ENCODE measurements at places on chromosomes 7 and 10. TPM values are rescaled to one million over a fixed set of nuclear protein-coding genes. Genes with fewer than 3 reads are reported as not detected.

GRCh38 chr10:97332591-97333350, 1.8 kb downstream of the FRAT2 start:
- peaks cover 78% of the 10 kb centered on the region for H3K4me1 ChIP-seq
- no peaks in the 10 kb centered on the region for H3K36me3 ChIP-seq
- peak overlapping the region; percentile 99 for H3K27ac ChIP-seq
- peak; percentile 69 for DNase-seq
- peak overlapping the region; percentile 58 for H3K4me3 ChIP-seq

DNA sequence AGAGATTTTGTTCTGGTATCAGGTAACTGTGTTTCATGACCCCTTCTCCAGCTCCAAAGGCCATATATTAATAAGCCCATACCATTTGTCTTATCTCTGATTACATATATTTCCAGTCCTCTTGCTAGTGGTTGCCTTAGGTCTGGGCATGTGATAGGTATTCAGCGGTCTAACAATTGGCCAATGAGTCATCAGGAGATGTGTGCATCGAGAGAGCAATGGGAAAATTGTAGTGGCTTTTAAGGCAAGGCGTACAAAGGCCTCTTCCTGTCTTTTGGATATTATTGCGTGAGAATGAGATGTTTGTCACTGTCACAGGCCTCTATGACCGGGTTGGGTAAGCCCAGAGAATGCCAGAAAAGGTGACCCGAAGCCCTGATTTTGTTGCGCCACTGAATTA, 38.6 kb upstream of the SFRP5 start:
- H3K4me1 ChIP-seq: peaks cover 5% of the 10 kb centered on the region
- no peaks in the 10 kb centered on the region for H3K36me3 ChIP-seq
- H3K27ac ChIP-seq: no peak overlapping the region
- H3K4me3 ChIP-seq: no peak overlapping the region
- no peak for DNase-seq
- no peaks in the 10 kb centered on the region for H3K27me3 ChIP-seq

GRCh38 chr10:121598263-121599249, at the start of gene FGFR2:
Gene FGFR2, minus strand, starts transcription at chr10:121598444. Its CDS starts 4,627 bp downstream, at chr10:121593817.
- peaks cover 18% of the 10 kb centered on the region for H3K4me1 ChIP-seq
- H3K4me3 ChIP-seq: peak within 1 kb of the TSS; percentile 30
- H3K27me3 ChIP-seq: no peaks in the 10 kb centered on the region
- peak within 1 kb of the TSS; percentile 32 for H3K27ac ChIP-seq

DNA sequence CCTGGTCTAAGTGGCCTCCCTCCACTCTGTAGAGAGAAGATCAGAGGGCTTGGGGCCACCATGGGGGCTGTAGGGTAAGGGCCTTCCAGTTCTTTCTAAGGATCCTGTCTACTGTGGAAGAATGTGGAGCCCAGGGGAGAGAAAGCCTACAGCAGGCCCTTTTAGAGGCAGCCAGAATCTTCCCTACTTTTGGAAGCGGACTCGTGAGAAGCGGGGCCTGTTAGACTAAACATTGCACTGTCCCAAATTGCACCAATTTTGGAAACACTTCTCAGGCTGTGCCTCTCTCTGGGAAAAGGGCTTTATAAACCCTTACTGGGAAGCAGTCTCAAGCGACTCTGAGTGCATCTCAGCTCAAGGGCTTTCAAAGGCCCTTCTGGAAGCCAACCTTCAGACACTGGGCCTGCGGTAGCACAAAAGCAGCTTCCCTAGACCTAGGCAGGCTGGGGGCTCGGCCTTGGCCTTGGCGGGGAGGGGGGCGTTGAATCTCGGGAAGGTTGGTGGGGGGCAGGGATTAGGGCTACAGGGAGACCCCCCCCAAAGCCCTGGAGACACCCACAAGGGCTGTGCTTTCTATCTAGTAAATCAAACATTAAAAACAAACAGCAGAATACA, 298.1 kb downstream of the GFRA1 start:
- no peaks in the 10 kb centered on the region for H3K4me1 ChIP-seq
- no peaks in the 10 kb centered on the region for H3K27me3 ChIP-seq
- no peaks in the 10 kb centered on the region for H3K36me3 ChIP-seq

- no peaks in the 10 kb centered on the region for H3K36me3 ChIP-seq
- H3K27ac ChIP-seq: no peak overlapping the region
- H3K4me1 ChIP-seq: peaks cover 10% of the 10 kb centered on the region
- no peaks in the 10 kb centered on the region for H3K27me3 ChIP-seq
- no peak overlapping the region for H3K4me3 ChIP-seq
- no peak for DNase-seq
Measured at GRCh38 chr7:30598121-30598876, 3.6 kb downstream of the GARS1 start.

DNA sequence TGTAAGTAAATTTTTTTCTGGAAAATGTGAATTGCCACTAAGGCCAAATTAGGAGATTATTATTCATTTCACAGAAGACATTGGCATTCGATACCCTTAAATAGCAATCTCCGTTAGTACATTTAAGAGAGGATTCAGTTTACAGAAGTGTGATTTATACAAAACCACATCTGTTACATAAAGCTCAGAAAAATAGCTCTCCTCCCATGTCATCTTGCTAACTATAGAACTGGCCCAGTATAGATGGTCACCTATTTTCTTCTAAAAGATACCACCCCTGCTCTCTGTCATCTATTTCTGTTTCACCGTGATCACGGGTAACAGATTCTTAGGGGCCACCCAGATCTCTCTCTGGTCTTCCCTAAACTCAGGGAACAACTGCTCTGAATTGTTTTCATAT, 119.1 kb downstream of the HIP1 start:
- H3K4me1 ChIP-seq: no peaks in the 10 kb centered on the region
- H3K27ac ChIP-seq: no peak overlapping the region
- H3K27me3 ChIP-seq: no peaks in the 10 kb centered on the region
- no peaks in the 10 kb centered on the region for H3K36me3 ChIP-seq

DNA sequence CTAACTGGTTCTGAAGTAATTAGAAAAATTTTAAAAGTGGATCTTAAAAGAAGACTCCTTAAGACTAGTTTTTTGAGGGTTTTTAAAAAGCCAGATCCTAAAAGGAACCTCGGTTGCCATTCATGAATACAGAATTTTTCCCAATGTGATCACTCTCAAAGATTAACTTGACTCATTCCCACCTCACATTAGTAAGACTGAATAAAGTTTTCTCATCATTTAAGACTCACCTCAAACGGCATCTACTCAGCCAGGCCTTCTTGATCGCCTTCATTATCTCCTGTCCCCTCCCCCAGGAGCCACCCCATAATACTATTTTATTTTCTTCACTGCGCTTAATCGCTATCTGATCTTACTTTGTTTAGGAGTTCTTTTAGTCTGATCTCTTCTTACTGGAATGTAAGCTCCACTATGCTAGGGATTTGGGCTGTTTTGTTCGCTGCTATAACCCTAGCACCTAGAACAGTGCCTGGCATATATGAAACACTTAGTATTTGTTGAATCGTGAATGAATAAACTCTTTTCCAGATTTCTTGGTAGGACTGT, 55.9 kb upstream of the PCGF5 start:
- DNase-seq: no peak
- H3K4me1 ChIP-seq: peaks cover 20% of the 10 kb centered on the region
- no peaks in the 10 kb centered on the region for H3K27me3 ChIP-seq
- no peaks in the 10 kb centered on the region for H3K36me3 ChIP-seq
- H3K4me3 ChIP-seq: no peak overlapping the region

GRCh38 chr10:9545073-9545472, 1472.6 kb upstream of the CELF2 start:
- no peaks in the 10 kb centered on the region for H3K4me1 ChIP-seq
- H3K36me3 ChIP-seq: no peaks in the 10 kb centered on the region

DNA sequence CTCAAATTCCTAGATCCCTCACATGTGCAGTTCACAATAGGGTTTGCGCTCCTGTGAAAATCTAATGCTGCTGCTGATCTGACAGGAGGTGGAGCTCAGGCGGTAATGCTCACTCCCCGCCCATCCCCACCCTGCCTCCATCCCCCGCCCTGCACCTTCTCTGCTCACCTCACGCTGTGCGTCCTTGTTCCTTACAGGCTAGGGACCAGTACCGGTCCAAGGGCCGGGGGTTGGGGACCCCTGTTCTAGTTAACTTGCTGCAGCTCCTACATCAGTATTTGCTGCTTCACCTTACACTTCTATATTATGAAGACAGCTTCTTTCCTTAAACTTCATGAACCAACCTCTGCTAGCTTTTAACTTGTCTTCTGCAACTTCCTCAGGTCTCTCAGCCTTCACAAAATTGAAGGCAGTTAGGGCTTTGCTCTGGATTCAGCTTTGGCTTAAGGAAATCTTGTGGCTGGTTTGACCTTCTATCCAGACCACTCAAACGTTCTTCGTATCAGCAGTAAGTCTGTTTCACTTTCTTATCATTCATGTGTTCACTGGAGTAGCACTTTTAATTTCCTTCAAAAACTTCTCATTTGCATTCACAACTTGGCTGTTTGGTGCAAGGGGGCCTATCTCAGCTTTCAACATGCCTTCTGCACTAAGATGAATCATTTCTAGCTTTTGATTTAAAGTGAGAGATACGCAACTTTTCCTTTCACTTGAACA, 1.7 kb upstream of the TNKS2 start:
- H3K4me3 ChIP-seq: no peak overlapping the region
- no peaks in the 10 kb centered on the region for H3K27me3 ChIP-seq
- no peaks in the 10 kb centered on the region for H3K36me3 ChIP-seq
- peak; percentile 56 for DNase-seq
- peak overlapping the region; percentile 98 for H3K27ac ChIP-seq

- DNase-seq: no peak
- H3K27ac ChIP-seq: no peak overlapping the region
- H3K4me1 ChIP-seq: no peaks in the 10 kb centered on the region
- H3K27me3 ChIP-seq: no peaks in the 10 kb centered on the region
- peaks cover 3% of the 10 kb centered on the region for H3K36me3 ChIP-seq
Measured at GRCh38 chr10:119677904-119678755, 26.9 kb downstream of the BAG3 start.

DNA sequence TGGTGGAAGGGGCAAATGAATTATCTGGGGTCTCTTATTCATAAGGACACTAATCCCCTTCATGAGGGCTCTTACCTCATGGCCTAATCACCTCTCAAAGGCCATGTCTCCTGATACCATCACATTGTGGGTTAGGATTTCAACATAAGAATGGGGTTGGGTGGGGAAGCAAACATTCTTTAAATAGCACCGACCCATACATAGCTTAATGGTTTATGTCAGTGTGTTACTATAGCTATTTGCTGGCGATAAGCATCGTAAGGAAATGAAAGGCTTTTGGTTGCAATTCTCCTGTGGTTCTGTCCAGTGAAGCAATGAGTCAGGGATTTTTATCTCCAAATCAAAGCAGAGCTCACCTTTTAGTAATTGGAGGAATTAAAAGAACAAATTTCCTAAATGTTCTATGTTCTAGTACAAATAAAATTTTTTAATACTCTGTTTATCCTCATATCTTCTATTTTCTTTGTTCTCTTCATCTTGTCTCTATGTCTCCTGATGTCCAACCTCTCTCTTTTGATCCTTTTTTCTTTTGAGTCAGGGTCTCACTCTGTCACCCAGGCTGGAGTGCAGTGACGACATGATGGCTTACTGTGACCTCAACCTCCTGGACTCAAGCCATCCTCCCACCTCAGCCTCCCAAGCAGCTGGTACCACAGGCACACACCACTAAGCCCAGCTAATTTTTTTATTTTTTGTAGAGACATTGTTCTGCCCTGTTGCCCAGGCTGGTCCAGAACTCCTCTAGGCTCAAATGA, 57.0 kb upstream of the GLCCI1 start:
- H3K36me3 ChIP-seq: no peaks in the 10 kb centered on the region
- H3K4me1 ChIP-seq: no peaks in the 10 kb centered on the region
- no peak for DNase-seq
- no peaks in the 10 kb centered on the region for H3K27me3 ChIP-seq
- no peak overlapping the region for H3K27ac ChIP-seq
- H3K4me3 ChIP-seq: no peak overlapping the region

DNA sequence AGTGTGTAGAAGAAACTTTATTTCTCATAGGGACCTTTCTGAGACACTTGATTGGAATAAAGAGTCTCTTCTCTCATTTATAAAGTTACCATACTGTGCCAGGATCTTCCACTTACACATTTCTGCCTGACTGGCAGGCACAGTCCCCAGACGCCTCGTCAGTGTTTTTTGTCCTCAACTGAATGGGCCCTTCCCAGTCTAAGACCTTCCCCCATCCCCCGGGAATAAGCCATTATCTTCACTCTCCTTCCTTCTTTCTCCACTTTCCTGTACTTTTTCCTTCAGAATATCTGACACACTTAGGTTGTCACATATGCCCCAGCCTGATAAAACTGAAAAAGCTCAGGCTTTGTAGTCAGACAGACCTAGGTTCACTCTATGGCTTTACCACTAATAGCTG, 35.3 kb upstream of the KCNIP2 start:
- no peak overlapping the region for H3K27ac ChIP-seq
- H3K4me1 ChIP-seq: no peaks in the 10 kb centered on the region
- DNase-seq: no peak

DNA sequence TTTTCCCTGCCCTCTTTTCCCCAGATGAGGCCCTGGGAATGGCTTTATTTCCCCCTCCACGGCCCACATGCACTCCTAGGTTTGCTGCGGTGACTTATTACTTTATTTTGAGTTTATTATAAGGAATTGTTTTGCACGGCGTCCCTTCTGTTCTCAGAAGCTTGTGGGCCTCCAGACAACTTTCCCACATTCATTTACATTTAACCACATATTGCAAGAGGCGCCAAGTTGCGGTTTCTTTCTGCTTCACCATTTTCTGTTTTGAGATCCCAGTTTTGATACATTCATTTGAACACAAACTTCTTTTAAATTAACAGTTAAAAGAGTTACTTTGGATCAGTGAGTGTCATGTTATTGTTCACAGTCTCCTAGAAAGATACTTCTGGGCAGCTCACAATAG, 532.5 kb upstream of the MGMT start:
- no peaks in the 10 kb centered on the region for H3K27me3 ChIP-seq
- no peaks in the 10 kb centered on the region for H3K4me1 ChIP-seq
- no peaks in the 10 kb centered on the region for H3K36me3 ChIP-seq
- H3K4me3 ChIP-seq: no peak overlapping the region

GRCh38 chr7:5750031-5750653, 31.3 kb downstream of the RNF216 start:
- DNase-seq: no peak
- H3K4me1 ChIP-seq: no peaks in the 10 kb centered on the region
- H3K4me3 ChIP-seq: no peak overlapping the region
- no peak overlapping the region for H3K27ac ChIP-seq

CALHM3 gene
- 0.52 TPM for total RNA-seq

NOS3 gene
- 4.9 TPM for total RNA-seq

CALML5 gene
- total RNA-seq: not detected

LRRTM3 gene
- 1.3 TPM for total RNA-seq

ITGB8 gene
- 22.1 TPM for total RNA-seq

PDK4 gene
- total RNA-seq: 308 TPM

BTBD16 gene
- not detected for total RNA-seq

UFSP1 gene
- total RNA-seq: 6.2 TPM

C7orf57 gene
- 0.26 TPM for total RNA-seq

GTF2IRD1 gene
- total RNA-seq: 11.2 TPM

CFAP43 gene
- 4.0 TPM for total RNA-seq

BAMBI gene
- total RNA-seq: 26.0 TPM

Measured in body of pancreas (tissue), 4 donors.